Stomach (tissue), 19 donors: ENCODE measurements at places on chromosomes 5 and 9.

DNA sequence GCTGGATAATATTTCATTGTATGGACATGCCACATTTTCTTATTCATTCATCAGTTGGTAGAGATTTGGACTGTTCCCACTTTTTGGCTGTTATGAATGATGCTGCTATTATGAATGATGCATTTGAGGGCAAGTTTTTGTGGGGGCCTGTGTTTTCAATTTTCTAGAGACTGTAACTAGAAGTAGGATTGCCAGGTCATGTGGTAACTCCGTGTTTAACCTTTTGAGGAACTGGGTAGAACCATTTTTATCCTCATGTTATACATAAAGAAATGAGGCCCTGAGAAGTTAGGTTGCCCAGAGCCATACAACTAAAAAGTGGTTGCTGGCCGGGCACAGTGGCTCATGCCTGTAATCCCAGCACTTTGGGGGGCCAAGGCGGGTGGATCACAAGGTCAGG, 22.4 kb upstream of the STRBP start:
- no peak for DNase-seq
- no peaks in the 10 kb centered on the region for H3K4me1 ChIP-seq
- no peak overlapping the region for H3K4me3 ChIP-seq

DNA sequence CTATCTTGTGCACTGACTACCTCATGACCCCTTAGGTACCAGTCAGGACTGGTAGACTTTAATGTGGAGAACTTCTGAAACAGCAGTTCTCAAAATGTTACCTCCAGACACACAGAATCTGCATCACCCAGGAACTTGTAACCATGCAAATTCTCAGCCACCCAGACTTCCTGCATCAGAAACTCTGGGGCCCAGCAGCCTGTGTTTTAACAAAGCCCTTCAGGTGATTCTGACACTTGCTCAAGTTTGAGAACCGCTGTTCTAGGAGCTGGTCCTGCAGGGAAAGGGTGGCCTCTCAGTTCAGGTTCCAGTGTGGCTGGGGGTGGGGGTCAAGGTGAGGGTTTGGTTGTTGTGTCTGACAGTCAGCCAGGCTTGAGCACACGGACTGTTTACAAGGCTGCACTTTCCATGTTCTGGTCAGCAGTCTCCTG, 28.4 kb downstream of the ZFP62 start:
- H3K36me3 ChIP-seq, result peaks cover 5% of the 10 kb centered on the region
- DNase-seq, result no peak
- H3K27ac ChIP-seq, result no peak overlapping the region
- no peak overlapping the region for H3K4me3 ChIP-seq

DNA sequence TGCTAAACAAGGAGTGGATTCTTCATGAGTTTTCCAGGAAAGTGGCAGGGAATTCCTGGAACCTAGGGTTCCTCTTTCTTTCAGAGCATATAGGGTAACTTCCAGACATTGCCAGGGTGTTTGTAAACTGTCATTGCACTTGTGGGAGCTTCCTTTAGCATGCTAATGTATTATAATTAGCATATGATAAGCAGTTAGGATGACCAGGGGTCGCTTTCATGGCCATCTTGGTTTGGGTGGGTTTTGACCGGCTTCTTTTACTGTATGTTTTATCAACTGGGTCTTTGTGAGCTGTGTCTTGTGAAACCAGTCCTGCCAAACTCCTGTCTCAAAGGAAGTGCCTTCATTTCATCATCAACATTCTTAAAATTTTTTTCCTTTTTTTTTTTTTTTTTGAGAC, 11.9 kb upstream of the MELK start:
- H3K27ac ChIP-seq, result no peak overlapping the region
- H3K27me3 ChIP-seq, result no peaks in the 10 kb centered on the region
- no peaks in the 10 kb centered on the region for H3K36me3 ChIP-seq
- DNase-seq, result no peak
- H3K4me3 ChIP-seq, result no peak overlapping the region

DNA sequence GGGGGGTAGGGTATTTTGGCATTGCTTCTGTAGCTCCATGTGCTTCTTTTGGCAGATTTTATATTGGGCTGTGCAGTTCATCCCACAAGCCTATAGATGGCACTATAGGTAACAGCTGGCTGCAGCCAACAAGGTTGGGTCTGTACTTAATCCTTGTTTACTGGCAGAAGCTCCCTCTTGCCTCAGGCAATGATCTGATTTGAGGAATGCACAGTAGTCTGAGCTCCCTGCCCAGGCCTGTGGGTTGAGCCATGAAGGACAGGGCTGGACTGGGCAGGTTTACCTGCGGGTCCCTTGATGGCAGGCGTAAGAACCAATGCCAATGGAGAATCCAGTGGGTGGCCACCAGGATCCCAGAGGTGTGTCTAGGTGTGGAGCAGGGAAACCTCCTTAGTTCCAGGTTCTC, 11.7 kb upstream of the OR1J2 start:
- no peaks in the 10 kb centered on the region for H3K27me3 ChIP-seq
- no peaks in the 10 kb centered on the region for H3K36me3 ChIP-seq
- no peak for DNase-seq
- no peak overlapping the region for H3K27ac ChIP-seq

DNA sequence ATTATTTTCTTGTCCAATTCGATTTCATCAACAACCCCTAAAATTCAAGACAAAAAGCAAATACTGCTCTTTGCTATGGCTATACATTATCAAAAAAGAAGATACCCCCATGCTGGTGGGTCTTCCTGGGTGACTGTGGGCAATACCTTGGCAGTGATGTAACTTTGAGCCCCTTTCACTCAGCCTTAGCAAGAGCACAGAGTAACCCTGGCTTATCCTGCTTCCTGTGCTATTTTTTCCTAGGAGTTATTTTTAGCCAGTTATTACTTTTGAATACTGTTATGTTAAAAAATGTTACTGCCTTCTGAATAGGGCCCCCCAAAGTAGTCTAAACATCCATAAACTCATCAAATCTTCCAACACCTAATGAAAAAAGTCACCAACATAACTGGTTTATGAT, 145.6 kb upstream of the TSLP start:
- DNase-seq, result no peak
- no peaks in the 10 kb centered on the region for H3K36me3 ChIP-seq
- H3K27ac ChIP-seq, result no peak overlapping the region
- no peaks in the 10 kb centered on the region for H3K27me3 ChIP-seq
- H3K4me3 ChIP-seq, result no peak overlapping the region
- no peaks in the 10 kb centered on the region for H3K4me1 ChIP-seq

GRCh38 chr5:54175-54730, 37.7 kb upstream of the PLEKHG4B start:
- peaks cover 22% of the 10 kb centered on the region for H3K4me1 ChIP-seq
- H3K27me3 ChIP-seq, result no peaks in the 10 kb centered on the region
- no peak for DNase-seq
- H3K36me3 ChIP-seq, result no peaks in the 10 kb centered on the region

DNA sequence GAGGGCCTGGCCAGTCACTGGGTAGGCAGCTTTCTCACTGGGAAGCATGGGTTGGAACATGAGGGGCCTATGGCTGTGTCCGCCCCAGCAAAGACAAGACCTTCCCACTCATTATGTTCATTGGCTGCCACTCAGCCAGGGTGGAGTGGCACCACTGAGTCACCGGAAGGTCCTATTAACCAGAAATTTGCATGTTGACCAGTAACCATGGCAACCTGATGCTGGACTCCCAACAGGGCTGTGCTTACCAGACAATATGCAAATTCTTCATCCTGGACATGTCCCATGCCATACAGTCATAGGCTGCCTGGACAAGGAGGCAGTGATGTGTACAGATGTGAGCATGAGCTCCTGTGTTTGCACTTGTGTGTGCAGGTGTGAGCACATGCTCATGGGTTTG, 66.7 kb downstream of the PSD2 start:
- no peaks in the 10 kb centered on the region for H3K36me3 ChIP-seq
- peaks cover 14% of the 10 kb centered on the region for H3K4me1 ChIP-seq
- DNase-seq, result no peak
- H3K4me3 ChIP-seq, result no peak overlapping the region

DNA sequence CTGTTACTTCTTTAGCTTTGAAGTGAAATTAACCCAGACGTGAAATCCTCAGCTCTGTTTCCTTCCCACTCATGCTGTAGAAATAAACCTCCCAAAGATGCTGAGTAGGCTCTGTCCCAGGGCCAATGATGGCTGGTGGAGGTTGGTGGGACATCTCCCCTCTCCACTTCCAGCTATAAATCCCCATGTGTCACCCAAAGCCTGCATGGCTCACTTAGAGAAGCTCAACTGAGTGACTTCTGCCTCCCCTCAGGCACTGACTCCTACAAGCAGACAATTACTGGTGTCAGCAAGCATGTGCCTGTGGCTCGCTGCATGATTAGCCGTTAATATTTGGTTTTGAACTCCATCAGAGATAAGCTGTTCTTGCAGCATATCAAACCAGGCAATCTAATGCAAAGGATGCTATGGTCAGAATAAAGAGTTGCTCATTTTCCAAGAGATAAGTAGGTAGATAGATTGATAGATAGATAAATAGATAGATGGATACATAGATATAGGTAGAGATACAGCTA, 569.5 kb upstream of the WWC1 start:
- no peak overlapping the region for H3K4me3 ChIP-seq
- no peaks in the 10 kb centered on the region for H3K4me1 ChIP-seq
- peaks cover 2% of the 10 kb centered on the region for H3K27me3 ChIP-seq
- no peaks in the 10 kb centered on the region for H3K36me3 ChIP-seq
- DNase-seq, result no peak

DNA sequence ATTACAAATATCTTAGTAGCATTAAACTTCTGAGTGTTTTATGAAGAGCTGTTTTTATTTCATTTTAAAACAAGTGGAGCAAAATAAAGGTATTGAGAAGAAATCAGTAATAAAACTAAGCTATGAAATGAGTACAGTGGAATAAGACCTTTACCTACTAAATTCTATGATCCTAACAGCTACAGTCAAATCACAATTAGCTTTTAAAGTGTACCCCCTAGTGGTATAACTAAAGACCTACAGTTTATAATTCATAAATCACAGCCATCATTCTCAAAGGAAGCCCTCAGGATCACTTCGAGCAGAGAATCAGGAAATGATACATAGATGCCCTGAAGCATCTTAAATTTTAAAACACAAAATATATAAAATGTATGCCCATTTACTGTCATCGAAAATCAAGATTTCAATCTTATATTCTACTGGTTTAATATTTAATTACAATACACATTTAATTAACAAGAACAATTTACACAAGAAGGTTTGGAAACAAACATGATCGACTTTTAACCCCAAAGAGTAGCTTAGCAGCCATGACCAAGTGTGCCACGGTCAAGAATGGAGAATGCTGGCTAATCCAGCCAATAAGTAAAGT, 12.3 kb downstream of the CCNH start:
- peaks cover 98% of the 10 kb centered on the region for H3K36me3 ChIP-seq
- peak overlapping the region; percentile 15 for H3K27ac ChIP-seq
- H3K27me3 ChIP-seq, result no peaks in the 10 kb centered on the region
- H3K4me3 ChIP-seq, result no peak overlapping the region
- H3K4me1 ChIP-seq, result peaks cover 14% of the 10 kb centered on the region

GRCh38 chr5:176629853-176630680, at the start of the genes EIF4E1B and SNCB:
Gene EIF4E1B (plus strand): TSS chr5:176630675. CDS start chr5:176642788, 12,113 bp downstream.
Gene SNCB (minus strand): TSS chr5:176630534. CDS start chr5:176629654, 880 bp downstream.
- no peak within 1 kb of the TSS for H3K27ac ChIP-seq
- peaks cover 22% of the 10 kb centered on the region for H3K4me1 ChIP-seq
- peak within 1 kb of the TSS; percentile 39 for H3K4me3 ChIP-seq

GRCh38 chr5:93512799-93513198, 68.2 kb downstream of the NR2F1-AS1 start:
- H3K27me3 ChIP-seq, result no peaks in the 10 kb centered on the region
- no peak overlapping the region for H3K4me3 ChIP-seq
- H3K4me1 ChIP-seq, result no peaks in the 10 kb centered on the region
- H3K36me3 ChIP-seq, result no peaks in the 10 kb centered on the region

- DNase-seq, result no peak
- H3K36me3 ChIP-seq, result no peaks in the 10 kb centered on the region
- H3K27me3 ChIP-seq, result no peaks in the 10 kb centered on the region
These were observed 20.8 kb downstream of the C9orf152 start for GRCh38 chr9:110187126-110187525.

- DNase-seq, result no peak
- no peak overlapping the region for H3K4me3 ChIP-seq
- peaks cover 14% of the 10 kb centered on the region for H3K36me3 ChIP-seq
- no peaks in the 10 kb centered on the region for H3K27me3 ChIP-seq
These were observed 64.3 kb downstream of the CPLANE1 start for GRCh38 chr5:37184748-37185364.

- no peak overlapping the region for H3K4me3 ChIP-seq
- DNase-seq, result no peak
- no peak overlapping the region for H3K27ac ChIP-seq
These were observed 119.0 kb upstream of the DMRT1 start for GRCh38 chr9:722388-722980.

GRCh38 chr9:121670431-121670830, 19.0 kb downstream of the DAB2IP start:
- H3K4me3 ChIP-seq, result no peak overlapping the region
- H3K36me3 ChIP-seq, result no peaks in the 10 kb centered on the region
- no peak overlapping the region for H3K27ac ChIP-seq
- H3K4me1 ChIP-seq, result peaks cover 54% of the 10 kb centered on the region
- no peaks in the 10 kb centered on the region for H3K27me3 ChIP-seq

- no peaks in the 10 kb centered on the region for H3K27me3 ChIP-seq
- H3K4me1 ChIP-seq, result no peaks in the 10 kb centered on the region
- no peaks in the 10 kb centered on the region for H3K36me3 ChIP-seq
These were observed 322.8 kb downstream of the ZSWIM6 start for GRCh38 chr5:61654876-61655275.

DNA sequence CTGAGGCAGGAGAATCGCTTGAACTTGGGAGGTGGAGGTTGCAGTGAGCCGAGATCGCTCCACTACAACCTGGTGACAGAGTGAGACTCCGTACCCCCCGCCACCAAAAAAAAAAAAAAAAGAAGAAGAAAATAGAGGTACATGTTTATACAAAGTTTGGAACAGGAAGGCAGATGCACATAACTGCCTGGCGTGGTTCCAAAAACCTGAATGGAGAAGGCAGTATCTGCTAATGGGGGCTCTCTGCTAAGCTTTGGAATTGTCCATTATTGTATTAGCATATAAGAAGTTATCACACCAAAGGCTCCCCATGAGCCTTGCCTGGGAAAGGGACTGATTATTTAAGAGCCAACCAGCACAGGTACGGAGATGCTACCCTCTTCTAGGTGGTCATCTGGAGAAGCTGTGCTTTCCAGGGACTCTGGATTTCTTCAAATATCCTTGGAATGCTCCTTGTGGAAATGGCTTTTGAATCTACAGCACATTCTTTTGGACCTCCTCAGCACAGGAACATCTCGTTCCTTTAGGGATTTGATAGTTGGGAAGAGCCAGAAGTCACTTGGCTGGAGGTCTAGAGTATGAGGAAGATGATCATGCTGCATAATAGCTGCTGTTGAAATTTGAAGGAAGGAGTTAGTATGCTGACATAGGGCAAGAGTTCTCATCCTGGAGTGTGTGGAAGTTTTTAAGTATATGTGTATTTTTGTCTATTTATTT, 42.5 kb upstream of the ABCA1 start:
- no peaks in the 10 kb centered on the region for H3K36me3 ChIP-seq
- H3K27me3 ChIP-seq, result no peaks in the 10 kb centered on the region
- peaks cover 32% of the 10 kb centered on the region for H3K4me1 ChIP-seq

DNA sequence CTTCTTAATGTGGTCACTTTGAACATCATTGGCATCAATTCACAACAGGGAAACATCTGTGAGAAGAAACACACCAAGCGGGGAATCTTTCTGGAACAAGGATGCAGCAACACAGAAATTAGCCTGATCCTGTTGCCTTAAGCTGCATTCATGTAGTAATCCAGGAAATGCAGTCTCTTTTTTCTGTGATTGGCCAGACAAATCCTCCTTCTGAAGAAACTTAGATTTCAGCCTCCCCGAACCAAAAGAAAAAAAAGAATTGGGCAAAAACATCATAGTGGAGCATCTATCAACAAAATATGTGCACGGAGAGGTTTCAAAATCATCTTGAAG, 7.2 kb upstream of the XPA start:
- H3K36me3 ChIP-seq, result no peaks in the 10 kb centered on the region
- no peaks in the 10 kb centered on the region for H3K4me1 ChIP-seq
- no peak overlapping the region for H3K4me3 ChIP-seq
- peak; percentile 13 for DNase-seq

GRCh38 chr5:92991581-92992067, 589.4 kb downstream of the NR2F1-AS1 start:
- H3K27me3 ChIP-seq, result no peaks in the 10 kb centered on the region
- no peaks in the 10 kb centered on the region for H3K4me1 ChIP-seq
- no peaks in the 10 kb centered on the region for H3K36me3 ChIP-seq
- no peak overlapping the region for H3K27ac ChIP-seq
